Fibroblast of upper back skin (primary cell): ENCODE measurements at places on chromosomes 6 and 20.

DNA sequence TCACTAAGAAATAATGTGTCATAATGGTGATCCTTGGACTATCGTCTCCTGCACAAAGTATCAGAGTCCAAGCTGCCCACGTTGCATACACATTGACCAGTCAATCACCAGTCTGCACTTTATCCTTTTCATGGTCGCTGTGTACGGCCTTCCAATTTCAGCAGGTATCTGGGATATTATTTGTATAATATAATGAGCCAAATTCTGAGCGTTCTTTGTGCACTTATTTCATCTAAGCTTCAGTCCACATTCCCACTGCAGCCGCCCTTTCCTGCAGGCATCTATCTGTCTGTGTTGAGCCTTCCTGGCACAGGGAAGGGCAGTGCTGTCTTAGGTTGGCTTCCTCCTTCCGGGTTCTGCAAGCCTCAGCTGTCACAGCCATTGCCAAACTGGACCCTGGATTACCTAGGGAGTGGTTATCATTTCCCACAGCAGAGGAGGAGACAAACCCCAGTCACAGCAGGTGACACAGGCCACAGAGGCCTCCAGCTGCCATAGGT is 174.3 kb downstream of the TTLL2 start:
- DNase-seq = no peak

GRCh38 chr6:169933251-169933821 is 181.9 kb downstream of the ERMARD start:
- no peak for DNase-seq

- DNase-seq = no peak
These were observed 69.3 kb downstream of the CEBPB start for GRCh38 chr20:50259705-50260478.

GRCh38 chr6:148689168-148689567 is 57.7 kb upstream of the UST start:
- DNase-seq = peak; percentile 41

- no peak for DNase-seq
These were observed 94.7 kb downstream of the RTN4IP1 start for GRCh38 chr6:106534564-106534982.

GRCh38 chr6:87151781-87152525 is 3.4 kb upstream of the ZNF292 start:
- peak; percentile 64 for DNase-seq

DNA sequence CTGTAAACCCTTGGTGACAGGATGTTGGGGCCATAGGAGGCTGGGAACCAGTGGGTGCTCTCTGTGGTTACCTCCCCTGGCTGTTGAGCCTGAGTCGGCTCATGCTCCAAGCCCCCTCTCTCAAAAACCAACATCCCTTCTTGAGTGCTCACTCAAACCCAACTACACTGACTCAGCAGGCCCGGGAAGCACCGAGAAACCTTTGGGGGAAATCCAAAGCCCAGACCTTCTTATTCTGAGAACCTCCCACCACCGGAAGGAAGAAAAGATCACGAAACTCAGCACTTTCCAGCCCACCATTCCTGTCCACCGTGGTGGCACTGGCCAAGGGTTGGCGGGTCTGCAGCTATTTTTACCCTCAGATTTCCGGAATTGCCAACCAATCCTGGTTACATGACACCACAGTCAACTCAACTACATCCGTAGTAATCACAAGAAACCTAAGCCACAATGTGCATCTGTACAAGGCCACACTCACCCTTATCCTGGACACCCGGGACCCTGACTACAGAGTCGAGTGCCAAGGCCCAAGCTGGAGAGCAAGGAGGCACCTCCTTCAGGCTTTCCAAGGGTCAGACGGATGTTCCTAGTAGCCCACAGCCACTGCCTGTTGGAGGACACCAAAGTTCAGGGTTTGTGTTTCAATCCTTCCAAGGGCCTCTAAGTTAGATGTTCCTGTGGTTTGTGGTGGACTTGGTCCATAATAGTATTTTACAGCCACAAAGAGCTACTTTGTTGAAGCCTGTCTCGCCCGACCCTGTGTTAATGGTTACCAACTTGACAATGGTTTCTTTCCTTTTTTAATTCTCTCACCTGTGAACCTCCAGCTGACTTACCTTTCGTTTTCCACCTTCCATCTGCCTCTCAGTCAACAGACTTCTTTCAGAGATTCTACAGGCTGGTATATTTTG is 317.0 kb downstream of the CDC5L start:
- no peak for DNase-seq

DNA sequence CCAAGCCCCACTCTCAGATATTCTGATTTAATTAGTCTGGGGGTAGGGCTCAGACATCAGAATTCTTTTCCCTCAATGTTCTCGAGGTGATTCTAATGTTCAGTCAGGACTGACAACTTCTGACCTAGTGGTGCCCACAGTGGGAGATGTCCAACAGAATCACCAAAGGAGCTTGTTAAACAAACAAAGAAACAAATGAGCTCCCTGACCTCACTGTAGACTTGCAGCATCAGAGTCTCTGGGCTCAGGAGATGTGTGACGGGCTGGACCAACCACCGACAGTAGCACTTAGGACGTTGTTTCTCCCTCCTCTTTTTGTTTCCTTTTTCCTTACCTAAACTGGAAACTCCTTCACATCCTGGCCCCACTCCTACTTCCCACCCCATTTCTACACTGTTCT is 49.3 kb downstream of the CLIC5 start:
- DNase-seq = no peak

DNA sequence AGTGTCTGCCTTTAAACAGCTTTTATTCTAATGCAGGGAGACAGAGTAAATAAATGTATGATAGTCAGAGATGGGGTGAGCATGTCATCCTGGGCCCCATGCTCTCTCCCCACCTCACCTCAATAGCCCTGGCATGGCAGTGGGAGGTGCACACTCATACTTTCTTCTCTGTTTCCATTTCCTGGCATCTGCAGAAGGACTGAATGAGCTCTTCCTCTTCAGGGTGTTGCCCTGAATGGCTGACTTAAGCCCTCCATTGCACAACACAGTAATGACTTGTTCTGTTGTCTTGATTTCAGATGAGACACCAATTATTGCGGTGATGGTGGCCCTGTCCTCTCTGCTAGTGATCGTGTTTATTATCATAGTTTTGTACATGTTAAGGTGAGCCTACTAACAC is 57.0 kb upstream of the GNRH2 start:
- no peak for DNase-seq

GRCh38 chr6:80256691-80257090 is 150.2 kb downstream of the BCKDHB start:
- no peak for DNase-seq

GRCh38 chr6:143732536-143732935 is 54.8 kb downstream of the PHACTR2 start:
- no peak for DNase-seq

DNA sequence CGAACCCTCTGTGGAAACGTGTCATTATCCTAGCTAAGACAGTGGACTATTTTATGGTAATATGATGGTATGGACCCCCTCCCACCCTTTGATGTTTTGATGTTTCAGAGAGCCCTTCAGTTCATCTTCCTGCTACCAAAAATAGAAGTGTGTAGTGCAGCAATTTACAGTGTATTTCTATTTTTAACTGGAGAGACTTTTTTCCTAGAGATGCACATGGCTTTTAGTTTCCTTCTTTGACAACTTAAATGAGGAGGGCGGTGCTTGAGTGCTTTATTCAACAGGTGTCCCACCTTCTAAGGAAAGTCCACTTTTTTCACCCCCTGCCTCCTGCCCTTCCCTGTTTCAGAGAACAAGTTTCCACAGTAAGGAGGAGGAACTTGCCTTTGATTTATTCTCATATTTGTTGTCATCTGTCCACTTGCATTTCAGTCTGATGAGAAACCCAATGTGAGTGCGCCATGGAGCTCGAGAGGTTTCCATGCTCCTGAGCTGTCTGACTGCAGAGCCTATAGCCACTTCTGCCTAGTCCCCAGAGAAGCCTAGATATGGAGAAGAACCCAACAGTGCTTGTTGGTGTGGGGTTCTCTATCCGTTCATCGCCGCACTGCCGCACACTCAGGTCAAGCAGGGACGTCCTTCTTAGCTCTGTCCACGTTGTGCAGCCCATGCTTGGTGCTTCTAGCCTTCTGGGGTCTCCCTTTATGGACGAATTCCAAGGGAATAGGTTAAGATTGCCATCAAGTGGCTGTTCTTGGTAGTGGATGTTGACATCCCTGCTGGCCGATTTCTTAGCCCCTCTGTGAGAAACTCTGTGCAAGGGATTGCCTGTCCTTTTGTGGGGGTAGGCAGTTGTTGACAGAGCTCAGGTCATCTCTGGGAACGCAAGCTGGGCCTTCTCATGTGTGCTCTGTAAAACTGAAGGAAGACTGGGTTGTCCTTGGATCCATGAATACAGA is 144.2 kb downstream of the JARID2 start:
- DNase-seq = peak; percentile 65

DNA sequence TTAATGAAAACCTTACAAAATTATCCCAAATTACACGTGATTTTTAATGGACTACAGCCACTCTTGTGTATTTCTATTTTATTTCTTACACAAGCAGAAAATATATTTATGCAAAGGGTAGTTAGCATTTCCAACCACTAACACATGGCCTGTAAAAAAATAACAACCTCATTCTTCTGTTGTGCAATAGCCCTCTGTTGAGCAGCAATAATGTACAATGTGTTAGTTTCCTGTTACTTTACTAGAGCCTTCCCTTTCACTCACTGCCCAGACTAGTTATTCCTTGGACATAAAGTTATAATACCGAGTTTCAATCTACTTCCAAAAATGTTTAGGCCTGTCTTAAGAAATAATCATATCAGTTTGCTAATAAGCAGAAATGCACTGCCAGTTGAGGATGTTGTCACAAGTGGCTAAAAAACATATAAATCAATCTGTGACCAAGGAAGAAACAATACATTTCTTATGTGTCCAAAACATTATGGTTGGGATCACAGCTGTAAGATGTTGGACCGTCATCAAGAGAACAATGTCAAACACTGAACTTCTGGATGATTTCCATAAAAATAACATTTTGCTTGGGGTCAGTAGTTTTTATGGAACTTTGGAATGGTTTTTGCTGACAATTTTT is 73.6 kb upstream of the RNF146 start:
- DNase-seq = peak; percentile 59

- DNase-seq = peak; percentile 90
These were observed 40.4 kb downstream of the TTI1 start for GRCh38 chr20:37992802-37993409.
